ENCODE measurements at places on chromosomes 1 and 21. TPM values are rescaled to one million over a fixed set of nuclear protein-coding genes. Genes with fewer than 3 reads are reported as not detected.

- DNase-seq, result no peak
These were observed 8.1 kb downstream of the KAZN start for GRCh38 chr1:14606632-14607031.

Gene S100A14
- 509 TPM for total RNA-seq

Gene RAB29
- total RNA-seq, result 1.1 TPM

DNA sequence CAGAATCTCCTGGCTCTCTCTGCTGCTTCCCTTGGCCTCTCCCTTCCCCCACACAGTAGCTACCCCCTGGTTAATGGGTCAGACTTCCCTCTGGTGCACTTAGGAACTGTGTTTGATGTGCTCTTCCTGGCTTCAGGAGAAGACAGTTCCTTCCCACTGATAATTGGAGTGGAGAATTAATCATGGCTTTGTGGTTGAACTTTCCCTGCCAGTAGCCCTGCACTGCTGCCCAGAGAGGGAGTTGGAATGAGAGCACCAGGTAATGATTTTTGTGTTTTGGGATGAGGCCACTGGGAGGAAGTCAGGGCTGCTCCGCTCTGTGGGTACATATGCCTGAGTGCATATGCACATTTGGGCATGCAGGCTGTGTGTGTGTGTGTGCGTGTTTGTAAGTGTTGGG is 39.7 kb upstream of the PADI2 start:
- no peak for DNase-seq

Gene SON
- 257 TPM for total RNA-seq

Gene CR1
- 1.6 TPM for total RNA-seq

DNA sequence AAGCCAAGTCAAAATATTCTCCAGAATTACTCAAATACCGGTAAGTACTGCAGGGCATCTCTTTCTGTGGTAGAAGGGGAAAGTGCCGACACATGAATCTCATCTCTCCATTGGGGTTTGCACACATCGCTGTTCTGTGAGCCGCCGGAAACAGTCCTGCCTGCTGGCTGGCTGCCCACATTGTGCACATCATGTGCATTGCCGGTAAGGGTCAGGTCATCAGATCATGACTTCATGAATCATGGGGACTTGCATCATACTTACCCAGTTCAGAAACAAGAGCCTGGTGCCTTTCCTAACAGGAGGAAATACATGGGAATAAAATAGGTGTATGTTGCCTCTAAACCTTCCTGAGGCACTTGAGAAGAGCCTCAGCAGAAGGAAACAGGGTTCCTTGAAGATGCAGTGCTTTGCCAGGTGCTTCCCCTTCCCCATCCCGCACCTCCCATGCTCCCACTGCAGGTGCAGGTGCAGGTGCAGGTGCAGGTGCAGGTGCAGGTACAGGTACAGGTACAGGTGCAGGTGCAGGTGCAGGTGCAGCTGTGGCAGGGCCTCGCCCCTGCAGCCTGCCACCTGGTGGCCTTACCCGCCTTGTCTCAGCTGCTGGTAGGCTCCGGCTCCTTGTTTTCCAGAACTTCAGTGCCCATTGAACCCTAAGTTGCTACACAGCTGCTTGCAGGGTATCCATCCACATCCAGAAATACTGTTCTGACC is 26.5 kb downstream of the GPR137B start:
- no peak for DNase-seq

DNA sequence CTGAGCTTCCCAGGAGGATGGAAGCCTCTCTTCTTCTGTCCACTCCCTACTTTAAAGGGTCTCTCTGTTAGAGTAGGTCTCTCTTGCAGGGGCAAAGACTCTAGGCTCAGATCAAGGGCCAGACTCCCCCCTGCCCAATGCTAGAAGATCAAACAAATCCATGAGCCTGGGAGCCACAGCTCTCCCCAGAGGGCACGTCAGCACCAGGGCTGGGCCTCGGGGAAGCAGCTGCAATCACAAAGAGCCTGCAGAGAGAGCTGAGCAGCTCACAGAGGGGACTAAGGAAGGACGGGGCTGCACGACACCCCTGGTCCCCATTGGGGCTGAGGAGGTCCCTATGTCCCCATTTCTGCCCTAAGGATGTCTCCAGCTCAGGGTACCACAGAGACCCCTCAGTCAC is 3.9 kb downstream of the CNTN2 start:
- DNase-seq, result no peak

Gene ZSWIM5
- total RNA-seq, result 13.2 TPM
